HT1080 (cell line): ENCODE measurements at places on chromosomes 3 and 15.

DNA sequence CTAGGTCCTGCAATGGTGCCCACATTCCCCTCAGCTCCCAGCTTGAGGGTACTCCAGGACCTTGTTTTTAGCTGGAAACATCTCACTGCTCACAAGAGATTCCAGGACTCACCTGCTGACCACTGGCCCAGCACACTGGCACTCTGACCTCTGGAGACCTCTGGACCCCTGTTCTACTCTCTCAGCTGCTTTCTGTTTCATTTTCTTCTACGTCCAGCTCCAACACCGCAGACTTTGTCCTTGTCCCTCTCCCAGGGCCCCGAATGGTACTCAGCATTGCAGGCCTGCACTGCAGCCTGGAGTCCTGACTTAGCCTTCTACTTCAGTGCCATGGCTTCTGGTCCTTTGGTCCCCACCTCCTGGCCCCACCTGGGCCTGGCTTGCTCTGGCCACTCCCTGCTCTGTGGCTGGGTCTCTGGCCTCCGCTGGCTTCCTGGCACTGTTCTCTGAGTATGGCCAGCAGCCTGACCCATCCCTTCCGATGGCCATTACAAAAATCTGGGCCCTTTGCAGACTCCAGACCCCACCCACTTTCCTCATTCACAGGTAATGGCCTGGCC, 27.9 kb downstream of the KY start:
- DNase-seq: no peak

GRCh38 chr3:187536185-187536584, 134.0 kb downstream of the SST start:
- no peak for DNase-seq

DNA sequence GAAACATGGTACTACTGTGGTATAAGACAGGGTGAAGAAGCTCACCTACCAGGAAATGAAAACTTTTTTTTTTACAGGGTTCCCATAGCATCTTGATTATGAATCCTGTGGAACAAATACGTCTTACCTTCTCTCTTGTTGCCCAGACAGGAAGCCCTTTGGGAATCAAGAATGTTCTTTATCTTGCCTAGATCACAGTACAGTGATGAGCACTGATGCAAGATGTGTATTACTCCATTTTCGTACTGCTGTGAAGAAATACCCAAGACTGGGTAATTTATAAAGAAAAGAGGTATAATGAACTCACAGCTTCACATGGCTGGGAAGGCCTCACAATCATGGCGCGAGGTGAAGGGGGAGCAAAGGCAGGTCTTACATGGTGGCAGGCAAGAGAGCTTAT, 281.3 kb downstream of the UBE2E2 start:
- no peak for DNase-seq

- no peak for DNase-seq
These were observed 492 bp upstream of the FAM43A start for GRCh38 chr3:194685065-194685717.

DNA sequence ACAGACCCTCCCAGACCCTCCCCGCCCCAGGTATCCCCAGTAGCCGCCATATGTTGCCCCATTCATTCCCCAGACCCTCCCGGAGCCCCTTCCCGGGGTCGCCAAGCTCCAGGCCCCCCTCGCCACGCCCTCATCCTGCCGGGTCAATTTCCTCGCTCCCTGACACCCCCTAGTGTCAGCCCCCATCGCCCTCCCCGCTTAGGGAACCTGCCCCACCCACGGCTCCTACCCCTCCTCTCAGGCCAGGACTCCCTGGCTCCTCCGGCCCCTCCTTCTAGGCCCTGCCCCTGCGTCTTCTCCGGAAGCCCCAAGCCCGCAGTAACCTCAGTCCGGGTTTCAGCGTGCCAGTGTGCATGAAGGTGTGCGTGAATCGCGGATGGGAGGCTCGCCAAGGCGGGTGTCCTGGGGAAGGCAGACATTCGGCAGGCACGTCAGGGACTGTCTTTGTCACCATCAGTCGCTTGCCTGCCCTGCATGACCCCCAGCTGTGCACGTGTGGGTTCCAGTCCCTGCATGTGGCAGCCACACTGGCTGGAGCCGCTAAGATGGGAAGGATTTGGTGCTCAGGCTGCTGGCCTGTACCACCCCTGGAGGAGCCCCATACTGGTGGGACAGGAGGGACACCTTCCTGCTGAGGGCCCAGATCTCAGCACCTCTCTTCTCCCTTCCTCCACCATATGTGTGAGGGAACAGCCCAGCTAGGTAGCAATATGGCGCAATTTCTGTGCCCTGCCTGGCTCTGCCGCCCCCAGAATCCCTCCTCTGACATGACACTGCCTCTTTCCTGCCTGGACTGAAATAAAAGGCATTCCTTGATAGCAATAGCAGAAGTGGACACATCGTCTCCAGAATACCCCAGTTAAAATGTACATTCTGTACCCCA, 693 bp downstream of the DISP2 start:
- peak; percentile 41 for DNase-seq

DNA sequence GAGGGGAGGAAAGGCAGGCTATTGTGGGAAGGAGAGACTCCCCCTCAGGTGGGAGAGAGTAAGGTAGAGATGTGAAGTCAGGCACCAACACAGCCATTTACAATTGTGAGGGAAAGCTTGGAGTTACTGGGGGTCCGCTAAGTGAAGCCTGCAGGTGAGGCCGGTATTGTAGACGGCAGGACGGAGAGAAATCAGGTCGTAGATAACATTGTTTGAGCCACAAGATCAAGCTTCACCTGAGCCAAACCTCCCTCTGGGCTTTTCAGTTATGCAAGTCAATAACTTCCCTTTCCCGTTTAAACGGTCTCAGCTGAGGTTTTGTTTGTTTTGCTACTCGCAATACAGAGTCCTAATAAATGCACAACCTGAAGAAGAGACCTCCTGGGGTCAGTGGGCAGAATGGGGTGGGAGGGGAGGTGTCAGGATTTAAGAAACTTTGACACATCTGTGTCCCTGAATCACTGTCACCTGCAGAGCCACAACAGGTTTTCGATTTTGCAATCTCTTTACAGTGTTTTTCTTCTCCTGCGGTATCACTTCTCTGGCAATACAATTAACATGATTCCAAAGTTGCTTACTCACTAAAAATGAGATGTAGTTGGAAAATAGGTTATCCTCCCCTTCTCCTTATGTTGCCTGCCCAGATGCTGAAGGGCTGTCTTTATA, 72.0 kb upstream of the GLCE start:
- DNase-seq: no peak

DNA sequence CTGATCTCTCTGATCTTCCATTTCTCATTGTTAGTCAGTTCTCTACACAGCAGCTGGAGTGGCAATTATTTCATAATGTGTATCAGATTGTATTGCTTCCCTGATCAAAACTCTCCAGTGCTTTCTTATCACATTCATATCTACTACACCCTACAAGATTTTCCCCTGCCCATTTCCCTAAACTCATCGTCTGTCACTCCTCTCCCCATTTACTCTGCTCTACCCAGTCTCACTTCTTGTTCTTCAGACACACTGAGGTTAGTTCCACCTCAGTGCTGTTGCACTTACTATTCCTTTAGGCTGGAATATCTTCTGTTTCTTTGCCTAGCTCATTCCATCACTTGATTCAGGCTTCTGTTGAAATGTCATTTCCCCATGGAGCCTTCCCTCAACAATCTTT, 197.1 kb downstream of the SATB1 start:
- no peak for DNase-seq

DNA sequence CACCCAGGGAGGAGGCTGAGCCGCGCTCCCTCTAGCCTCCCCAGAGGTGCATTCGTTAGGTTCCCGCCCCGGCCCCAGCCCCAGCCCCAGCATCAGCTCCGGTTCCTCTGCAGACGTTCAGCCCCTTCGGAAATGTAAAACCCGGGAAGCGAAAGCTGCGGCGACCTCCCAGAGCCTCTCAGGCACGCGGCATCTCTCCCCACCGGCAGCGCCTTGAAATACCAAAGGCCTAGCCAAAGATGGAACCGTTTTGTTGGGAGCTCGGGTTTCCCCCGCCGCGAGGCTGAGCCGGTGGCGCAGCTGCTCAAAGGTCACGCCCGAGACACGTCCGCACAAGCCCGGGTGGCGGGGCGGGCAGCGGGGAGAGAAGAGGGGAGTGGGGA, 77.8 kb upstream of the HES1 start:
- DNase-seq: no peak

DNA sequence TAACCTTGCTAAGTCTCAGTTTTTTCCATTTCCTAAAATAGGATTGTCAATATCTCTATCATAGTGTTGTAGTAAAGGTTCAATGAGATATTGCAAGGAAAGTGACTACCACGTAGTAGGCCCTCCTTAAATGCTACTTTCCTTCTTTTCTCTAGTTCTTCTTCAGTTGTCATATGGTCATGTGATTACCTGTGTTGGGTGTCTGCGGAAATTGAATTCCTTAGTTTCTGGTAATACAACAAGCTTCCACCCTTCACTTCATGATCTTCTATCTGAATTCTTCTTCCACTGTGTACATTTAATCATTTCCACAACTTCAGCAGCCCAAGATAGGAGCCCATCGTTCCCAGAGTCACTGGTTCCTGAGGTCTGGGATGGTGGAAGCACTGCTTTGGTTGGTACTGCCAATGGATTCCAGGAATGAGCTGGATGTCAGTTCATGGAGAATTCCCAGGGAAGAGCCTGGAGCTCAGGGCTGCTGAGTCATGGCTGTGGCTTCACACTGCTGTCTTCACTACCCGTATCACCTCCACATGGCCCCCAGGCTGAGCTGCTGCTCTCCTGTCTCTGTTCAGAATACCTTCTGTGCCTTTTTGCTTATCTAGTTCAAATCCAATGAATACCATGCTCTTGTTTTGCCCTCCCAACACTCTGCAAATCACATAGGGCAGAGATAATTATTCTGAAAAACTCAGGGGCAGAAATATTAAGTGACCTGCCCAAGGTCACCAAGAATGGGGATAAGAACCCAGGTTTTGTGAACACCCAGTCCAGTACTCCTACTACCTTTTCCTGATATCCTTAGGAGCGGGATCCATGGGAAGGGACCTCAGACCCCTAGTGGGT, 98.6 kb downstream of the RPL39L start:
- DNase-seq: peak; percentile 81

- DNase-seq: peak; percentile 17
These were observed 10.1 kb upstream of the IREB2 start for GRCh38 chr15:78427953-78428352.

DNA sequence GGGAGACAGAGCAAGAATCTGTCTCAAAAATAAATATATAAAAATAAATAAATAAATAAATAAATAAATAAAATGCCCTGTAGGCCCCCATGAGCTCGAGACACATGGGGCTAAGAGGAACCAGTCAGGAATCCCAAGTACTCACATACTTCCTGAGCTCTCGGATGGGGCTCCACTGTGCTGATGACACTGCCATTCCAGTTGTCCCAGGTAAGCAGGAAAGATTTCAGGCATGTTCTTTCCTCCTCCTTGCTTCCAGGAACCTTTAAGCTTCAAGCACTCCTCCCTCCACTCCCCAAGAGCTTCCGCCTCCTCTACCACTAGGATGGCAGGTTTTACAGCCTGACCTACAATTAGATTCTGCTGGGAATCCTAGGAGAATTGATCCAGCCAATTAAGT, 113.4 kb downstream of the SLC49A4 start:
- no peak for DNase-seq

- peak; percentile 42 for DNase-seq
These were observed 29.3 kb downstream of the SCN5A start for GRCh38 chr3:38620236-38620635.

- no peak for DNase-seq
These were observed 55.6 kb upstream of the CGNL1 start for GRCh38 chr15:57320631-57321220.

DNA sequence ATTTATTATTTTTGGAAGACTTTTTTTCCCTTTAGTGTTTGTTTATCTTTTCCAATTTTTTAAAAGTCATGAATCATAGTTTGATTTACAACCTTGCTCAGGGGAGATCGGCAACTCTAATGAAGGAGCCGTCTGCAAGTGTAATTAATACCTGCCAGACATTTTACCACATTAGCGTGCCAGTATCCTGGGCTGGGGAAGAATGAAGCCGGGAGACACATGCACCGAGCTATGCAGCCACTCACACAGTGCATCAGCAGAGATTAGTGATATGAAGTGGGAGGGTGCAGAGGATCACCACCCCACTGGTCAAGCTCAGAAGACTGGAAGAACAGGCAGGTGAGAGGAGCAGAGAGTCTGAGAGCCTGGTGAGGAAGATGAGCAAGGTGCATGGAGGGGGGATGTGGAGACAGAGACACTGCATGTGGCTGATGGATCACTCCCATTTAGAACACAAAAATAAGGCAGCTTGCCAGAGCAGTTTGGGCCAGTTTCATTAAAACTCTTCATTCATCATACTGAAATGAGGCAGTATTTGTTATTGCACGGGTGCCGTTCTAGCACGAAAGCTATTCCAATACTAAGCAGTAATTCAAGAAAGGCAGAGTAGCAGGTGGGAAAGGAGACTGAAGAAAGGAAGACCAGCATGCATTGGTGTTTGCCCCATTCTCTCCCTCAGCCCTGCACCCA, 821.6 kb downstream of the TUSC7 start:
- no peak for DNase-seq

DNA sequence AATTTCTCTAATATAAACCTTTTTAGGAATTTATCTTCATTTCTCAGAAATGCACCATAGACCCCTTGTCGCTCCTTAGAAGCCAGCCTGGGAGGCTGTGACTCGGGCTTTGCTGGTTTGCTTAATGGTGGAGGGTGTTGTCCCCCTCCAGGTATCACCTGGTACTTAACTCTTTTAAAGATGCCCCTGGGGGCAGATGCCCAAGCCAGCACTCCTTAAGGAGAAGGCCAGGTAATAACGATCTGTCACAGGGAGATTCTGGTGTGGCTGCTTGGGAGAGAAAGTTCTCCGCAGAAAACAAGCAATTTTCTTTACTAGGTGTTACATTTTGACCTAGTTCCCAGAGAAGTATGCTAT, 22.3 kb downstream of the EHD4 start:
- DNase-seq: no peak

GRCh38 chr15:55348281-55348778, 29.3 kb downstream of the PIGB start:
- DNase-seq: no peak

- no peak for DNase-seq
These were observed 212.5 kb upstream of the COL8A1 start for GRCh38 chr3:99425930-99426329.

- no peak for DNase-seq
These were observed 248.1 kb downstream of the NAALADL2 start for GRCh38 chr3:175107231-175107630.
